ENCODE measurements at places on chromosomes 7 and 10. TPM values are rescaled to one million over a fixed set of nuclear protein-coding genes. Genes with fewer than 3 reads are reported as not detected.

Gene CDH23
- total RNA-seq, result not detected

Gene MEIG1
- not detected for total RNA-seq

Gene TCAF2
- total RNA-seq, result 2.3 TPM

Gene EIF5AL1
- total RNA-seq, result 0.17 TPM

Gene GRID1
- 0.60 TPM for total RNA-seq

Gene TEX47
- total RNA-seq, result not detected

Gene MMRN2
- 0.40 TPM for total RNA-seq

Gene CC2D2B
- total RNA-seq, result 0.30 TPM

Gene OPN4
- not detected for total RNA-seq

Gene CLDN3
- 0.32 TPM for total RNA-seq

Gene FGFBP3
- total RNA-seq, result 5.3 TPM

GRCh38 chr7:98399890-98400541, 874 bp downstream of the BAIAP2L1 start:
- no peak for DNase-seq

DNA sequence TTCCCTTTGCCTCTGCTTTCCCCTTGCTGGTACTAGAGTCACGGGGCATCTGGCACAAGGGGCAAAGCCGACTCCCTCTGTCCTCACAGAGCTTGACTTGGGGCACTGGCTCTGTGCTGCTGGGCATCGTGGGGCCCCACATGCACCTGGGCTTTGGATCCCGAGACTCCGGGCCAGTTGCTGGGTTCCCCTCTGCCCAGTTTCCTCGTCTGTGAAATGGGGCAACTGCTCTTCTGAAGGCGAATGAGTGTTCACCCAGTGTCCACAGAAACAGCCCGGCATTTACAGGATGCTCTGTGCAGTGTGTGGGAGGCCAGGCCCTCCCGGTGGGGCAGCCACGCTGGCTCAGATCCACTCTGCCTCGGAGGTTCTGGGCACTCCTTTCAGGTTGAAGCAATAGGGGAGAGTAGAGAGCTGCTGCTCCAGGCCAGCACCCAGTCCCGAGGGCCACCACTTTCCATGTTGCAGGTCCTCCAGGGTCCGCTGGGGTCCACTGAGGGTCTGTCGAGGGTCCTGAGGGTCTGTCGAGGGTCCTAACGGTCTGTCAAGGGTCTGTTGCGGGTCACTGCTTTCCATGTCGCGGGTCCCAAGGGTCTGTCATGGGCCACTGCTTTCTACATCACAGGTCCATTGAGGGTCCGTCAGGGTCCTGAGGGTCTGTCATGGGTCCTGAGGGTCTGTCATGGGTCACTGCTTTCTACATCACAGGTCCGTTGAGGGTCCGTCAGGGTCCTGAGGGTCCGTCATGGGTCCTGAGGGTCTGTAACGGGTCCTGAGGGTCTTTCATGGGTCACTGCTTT, 103.6 kb downstream of the VIPR2 start:
- DNase-seq, result no peak

DNA sequence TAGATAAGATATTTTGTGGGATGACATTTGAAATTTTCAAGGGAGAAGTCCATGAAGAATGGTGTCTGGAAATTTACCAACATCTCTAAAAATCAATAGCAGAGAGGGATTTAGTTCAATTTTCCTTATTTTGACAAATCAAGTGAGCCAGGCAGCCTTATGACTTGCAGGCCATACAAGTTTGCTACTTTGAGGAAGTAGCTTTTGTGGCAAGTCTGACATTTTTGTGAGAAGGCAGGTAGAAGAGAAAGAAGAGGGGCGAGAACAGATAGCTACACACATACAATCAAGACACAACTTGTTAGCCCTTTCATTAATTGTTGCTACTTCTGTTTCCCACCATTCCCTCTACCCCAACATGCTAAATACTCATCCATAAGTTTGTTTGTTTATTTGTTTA, 74.5 kb upstream of the OIT3 start:
- DNase-seq, result no peak

- DNase-seq, result no peak
These were observed 187.7 kb upstream of the VSTM2A start for GRCh38 chr7:54354436-54354835.

DNA sequence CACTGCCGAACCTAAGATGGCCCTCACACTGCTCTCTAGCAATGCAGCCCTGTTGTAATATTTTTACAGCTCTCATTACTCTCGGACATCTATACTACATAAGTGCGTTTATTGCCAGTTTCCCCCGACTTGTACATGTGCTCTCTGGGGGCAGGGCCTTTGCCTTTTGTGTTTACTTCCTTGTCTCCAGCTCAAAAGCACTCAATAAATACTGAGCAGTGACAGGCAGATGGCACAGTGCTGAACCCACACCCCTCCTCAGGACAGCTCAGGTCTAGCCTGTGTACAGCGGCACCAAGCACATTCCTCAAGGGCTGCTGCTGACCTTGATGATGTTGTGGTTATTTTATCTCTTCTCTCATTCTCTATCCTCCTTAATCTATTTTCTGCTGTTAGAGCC, 68.0 kb upstream of the ELMO1 start:
- DNase-seq, result no peak

DNA sequence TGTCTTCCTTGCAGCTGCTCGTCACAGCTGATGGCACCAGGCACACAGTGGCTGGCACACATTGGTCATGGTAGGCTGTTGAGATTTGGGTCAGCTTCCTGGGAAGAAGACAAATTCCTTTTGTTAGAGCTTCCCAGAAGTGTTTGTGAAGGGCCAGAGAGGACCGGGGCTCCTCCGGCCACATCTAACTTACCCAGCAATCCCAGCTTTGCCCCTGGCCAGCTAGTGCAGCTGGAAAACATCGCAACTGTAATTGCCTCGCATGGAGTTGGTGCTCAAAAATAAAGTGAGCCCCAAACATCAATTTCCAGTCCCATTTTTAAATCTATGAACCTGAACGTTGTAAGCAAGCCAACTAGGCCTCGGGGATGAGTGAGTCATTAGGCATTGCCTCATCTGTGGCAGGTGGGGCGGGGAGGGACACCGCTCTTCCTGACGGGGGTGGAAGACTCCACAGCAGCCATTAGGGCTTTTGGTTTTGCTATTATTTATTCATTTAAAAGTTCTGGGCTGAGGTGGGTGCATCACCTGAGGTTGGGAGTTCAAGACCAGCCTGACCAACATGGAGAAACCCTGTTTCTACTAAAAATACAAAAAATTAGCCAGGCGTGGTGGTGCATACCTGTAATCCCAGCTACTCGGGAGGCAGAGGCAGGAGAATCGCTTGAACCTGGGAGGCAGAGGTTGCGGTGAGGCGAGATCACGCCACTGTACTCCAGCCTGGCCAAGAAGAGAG, 12.4 kb downstream of the CPA5 start:
- no peak for DNase-seq

DNA sequence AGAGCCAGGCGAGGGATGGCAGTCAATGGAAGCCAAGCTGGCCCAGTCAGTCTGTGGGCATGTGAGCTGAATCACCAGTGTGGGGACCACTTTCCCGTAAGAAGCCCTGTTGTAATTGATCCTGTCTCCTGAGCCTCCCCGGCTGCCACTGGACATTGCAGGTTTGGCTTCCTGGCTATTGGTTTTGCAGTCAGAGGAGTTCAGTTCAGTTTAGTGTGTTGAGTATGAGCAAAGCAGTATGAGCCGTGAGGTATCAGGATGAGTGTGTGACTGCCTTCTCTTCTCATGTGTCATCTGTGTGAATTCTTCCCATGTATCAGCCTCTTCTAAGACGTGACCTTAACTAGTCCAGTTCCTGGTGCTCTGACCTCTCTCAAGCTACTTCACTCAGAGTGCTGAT, 227.4 kb downstream of the PRKG1 start:
- DNase-seq, result no peak

- no peak for DNase-seq
These were observed 110.4 kb downstream of the PON1 start for GRCh38 chr7:95213809-95214492.

DNA sequence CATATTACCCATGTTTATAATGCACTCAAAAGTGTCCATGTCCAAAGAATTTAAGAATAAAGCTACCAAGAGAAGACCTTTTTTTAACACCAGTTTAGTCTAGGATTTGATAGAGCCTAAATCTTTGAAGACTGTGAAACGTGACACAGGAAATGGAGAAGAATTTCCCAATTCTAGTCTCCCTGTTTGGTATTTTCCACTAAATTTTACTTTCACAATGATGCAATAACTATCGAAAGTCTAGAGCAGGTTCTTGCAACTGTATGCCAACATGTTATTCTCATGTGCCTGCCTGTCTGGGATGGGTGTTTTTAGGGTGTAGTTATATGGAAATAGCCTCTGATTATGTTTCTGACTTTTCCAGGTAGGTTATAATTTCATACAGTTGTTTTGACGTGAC, 6.9 kb upstream of the MXI1 start:
- DNase-seq, result no peak

- no peak for DNase-seq
These were observed 10.4 kb upstream of the AOAH start for GRCh38 chr7:36734731-36735130.

GRCh38 chr10:100886091-100886490, 26.7 kb upstream of the SLF2 start:
- no peak for DNase-seq

- no peak for DNase-seq
These were observed 11.8 kb upstream of the OPN4 start for GRCh38 chr10:86642499-86642898.

DNA sequence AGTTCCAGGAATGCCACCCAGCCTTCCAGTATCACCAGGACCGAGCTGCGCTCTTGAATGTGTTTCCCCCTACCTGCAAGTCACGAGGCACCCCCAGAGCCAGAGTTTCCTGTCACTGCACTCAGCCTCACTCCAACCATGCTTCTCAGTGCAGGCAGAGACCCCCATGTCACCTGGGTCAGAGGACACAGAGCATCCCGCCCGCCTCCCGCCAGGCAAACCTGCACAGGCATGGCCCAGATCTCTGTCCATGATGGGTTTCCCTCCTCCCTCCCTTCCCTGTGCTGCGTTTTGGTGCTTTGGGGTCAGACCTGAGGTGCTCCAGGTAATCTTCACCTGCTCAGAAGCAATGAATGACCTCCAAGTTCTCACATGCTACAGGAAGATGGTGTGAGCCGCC, 3.1 kb upstream of the RET start:
- peak; percentile 53 for DNase-seq

GRCh38 chr10:27448921-27449320, 55.2 kb upstream of the RAB18 start:
- DNase-seq, result no peak

DNA sequence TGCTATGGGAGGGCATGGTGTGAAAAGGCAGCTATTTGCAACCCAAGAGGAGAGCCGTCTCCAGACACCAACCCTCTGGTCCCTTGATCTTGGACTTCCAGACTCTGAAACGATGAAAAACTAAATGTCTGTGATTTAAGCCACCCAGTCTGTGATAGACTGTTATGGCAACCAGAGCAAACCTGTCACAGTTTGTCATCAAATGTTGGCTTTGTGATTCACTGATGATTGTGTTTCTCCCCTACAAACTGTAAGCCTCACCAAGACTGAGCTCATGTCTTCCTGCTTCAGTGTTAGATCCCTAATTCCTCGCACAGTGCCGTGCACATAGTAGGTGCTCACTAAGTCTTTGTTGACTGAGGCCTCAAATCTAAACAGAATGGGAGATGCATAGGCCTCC, 224.6 kb upstream of the PITRM1 start:
- DNase-seq, result no peak

DNA sequence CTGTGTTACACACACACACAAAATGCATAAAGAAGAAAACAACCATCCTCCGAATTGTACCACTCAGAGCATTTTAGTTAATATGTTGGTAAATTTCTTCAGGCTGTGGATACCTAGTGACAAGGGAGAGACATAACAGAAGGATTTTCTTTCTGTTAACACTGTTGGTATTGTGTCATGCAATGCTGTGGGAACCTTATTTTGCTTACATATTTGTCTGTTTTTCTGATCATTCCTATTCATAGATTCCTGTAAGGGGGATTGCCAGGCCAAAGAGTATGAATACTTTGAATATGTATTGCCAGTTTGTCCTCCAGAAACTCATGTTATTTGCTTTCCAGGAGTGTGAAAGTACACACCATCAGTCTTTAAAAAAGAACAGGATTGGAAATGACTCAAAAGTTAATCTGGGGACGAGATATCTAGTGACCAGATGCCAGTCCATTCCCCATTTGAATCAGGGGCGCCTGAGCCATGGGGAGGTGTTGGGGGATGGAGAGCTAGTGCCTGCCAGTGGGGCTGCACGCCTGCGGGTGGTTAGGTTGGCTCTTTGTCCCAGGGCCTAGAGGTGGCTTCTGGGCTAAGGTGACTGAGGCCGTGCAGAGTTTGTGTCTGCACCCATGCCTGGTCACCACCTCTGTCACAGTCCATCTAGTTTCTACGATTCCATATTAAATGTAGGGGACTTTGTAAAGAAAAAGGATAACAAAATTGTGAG, 142.0 kb downstream of the PTPN20 start:
- DNase-seq, result no peak

- DNase-seq, result no peak
These were observed 753 bp downstream of the CAMK2B start for GRCh38 chr7:44324481-44325200.

GRCh38 chr10:31823358-31823757, 105.3 kb downstream of the ARHGAP12 start:
- no peak for DNase-seq
